NCI-H2029 treated with DMSO at 0.1 percent for 48 hours (cell line): ENCODE measurements at places on chromosomes 3 and 15.
A peak's percentile ranks its signal among the peaks of the same experiment; 100 is the strongest.

- DNase-seq: peak; percentile 31
Measured at GRCh38 chr3:42839616-42840015, 30.4 kb downstream of the ACKR2 start.

DNA sequence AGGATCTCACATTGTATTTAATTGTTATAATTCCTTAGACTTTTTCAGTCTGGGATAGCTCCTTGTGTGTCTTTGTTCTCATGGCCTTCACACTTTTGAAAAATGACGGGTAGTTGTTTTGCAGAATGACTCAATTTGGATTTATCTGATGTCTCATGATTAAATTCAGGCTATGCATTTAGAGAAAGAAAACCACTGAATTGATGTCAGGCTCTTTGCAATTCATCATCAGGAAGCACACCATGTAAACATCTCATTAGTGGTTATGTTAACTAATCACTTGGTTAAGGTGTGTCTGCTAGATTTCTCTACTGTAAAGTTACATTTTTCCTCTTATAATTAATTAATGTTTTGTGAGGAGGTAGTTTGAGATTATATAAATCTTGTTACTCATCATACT is 8.0 kb upstream of the SLC22A13 start:
- no peak for DNase-seq

DNA sequence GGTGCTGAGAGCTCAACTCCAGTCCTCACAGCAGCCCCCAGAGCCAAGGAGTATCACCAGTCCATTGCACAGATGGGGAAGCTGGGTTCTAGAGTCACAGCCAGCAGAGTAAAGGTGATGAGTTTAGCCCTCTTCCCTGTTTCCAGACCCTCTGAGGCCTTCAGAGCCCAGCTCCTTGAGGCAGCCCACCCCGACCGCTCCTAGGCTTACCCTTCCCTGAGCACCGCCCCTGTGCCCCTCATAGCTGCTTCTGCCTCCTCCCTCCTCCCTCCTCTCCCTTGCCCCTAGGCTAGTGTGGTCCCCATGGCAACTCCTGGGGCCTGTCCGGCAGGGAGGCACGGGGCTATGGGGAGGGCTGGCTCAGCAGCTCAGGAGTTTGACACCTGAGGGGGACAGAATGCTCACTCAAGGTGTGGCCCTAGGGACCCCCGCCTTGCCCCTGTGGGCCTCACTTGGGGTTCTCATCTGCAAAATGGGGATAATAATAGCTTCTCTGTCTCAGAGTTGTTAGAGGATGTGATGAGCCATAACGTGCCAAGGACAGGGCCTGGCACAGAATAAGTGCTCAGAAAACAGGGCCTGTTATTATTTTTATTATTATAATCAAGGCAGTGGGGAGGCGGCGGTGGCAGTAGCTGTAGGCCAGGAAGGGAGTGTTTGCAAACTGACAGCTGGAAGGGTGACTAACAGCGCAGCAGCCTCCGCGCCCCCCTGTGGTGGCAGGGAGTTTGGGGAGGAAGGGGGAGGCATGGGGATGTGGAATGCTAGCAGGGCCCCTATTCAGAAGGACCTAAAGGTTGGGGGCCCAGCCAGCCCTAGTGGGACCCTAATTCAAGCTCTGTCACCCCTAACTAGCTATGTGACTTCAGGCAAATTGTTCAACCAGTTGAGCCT is 11.5 kb downstream of the CSK start:
- DNase-seq: no peak

- no peak for DNase-seq
Measured at GRCh38 chr3:74314696-74315095, 299.8 kb downstream of the CNTN3 start.

DNA sequence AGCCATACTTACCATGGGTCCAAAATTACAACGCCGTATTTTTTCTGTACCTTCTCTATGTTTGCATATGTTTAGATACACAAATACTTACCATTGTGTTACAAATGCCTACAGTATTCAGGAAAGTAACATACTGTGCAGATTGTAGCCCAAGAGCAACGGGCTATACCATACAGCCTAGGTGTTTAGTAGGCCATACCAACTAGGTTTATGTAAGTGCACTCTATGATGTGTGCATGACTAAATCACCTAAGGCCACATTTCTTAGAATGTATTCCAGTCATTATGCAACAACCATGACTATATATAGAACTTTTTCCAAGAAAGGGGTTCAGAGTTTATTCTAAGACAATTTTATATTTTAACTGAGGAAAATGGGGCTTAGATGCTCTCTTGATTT is 411.7 kb downstream of the MAGI1 start:
- DNase-seq: no peak

DNA sequence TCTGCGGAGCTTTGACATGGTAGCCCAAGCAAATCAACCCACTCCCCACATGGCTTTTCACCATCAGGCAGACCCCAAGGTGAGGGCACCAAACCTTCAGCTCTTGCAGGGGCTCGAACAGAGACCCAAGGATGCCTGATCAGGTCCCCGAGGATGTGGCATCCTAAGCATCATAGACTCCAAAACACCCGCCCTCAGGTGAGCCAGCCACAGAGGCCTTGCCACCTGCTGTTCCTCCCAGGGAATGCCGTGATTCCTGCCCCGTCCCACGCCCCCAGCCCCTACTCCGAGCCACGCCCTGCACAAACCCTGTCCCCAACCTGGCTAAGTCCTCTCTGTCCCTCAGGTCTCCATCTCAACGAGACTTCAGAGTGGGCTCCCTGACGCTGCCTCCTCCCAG is 34.7 kb upstream of the SLC41A3 start:
- no peak for DNase-seq

- no peak for DNase-seq
Measured at GRCh38 chr3:15932348-15933300, 134.8 kb upstream of the ANKRD28 start.

- DNase-seq: no peak
Measured at GRCh38 chr3:47594792-47595191, 16.1 kb upstream of the CSPG5 start.

DNA sequence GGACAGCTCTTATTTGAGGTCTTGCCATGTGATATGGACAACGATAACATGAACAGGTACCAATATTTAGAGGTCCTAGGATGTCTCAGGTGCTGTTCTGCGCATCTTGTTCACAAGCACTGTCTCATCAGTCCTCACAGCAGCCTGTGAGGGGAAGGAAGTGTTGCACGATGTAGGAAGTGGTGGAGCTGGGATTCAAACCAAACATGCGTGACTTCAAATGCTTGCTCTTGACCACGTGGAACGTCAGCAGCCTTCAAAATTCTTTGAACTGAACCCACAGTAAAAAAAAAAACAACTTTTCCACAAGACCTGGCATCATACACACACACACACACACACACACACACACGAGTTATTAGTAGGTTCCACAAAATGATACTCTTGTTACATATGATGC is 153.4 kb upstream of the SMAD3 start:
- no peak for DNase-seq

DNA sequence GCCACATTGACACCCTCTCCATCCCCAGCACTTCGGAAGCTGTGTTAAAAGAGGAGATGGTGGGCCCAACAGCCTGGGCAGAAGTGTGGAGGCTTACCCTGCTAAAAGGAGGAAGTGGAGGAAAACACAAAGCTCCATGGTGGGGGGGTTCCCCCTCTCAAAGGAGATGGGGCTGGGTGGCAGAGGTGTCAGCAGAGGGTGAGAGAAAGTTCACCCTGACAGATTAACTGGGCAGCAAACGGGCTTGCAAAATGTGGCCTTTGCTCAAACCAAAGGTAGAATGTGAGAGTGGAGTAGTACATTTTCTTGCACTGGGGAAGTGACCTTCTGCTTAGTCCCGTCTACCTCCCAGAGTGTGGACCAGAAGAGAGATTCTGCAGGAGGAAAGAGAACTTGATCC is 44.7 kb downstream of the MYO1E start:
- DNase-seq: no peak

DNA sequence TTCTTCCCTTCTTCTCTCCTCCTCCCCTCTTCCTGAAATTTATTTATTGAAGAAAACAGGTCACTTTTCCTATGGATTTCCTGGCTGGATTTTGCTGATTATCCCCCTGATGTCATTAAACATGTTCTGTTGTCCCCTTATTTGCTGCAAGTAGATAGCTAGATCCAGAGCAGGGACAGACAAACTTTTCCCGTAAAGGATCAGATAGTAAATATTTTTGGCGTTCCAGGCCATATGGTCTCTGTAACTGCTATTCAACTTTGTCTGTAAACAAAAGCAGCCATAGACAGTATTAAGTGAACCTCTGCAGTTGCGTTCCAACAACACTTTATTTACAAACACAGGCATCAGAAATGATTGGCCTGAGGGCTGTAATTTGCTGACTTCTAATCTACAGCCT is 241.3 kb downstream of the NEK10 start:
- no peak for DNase-seq

DNA sequence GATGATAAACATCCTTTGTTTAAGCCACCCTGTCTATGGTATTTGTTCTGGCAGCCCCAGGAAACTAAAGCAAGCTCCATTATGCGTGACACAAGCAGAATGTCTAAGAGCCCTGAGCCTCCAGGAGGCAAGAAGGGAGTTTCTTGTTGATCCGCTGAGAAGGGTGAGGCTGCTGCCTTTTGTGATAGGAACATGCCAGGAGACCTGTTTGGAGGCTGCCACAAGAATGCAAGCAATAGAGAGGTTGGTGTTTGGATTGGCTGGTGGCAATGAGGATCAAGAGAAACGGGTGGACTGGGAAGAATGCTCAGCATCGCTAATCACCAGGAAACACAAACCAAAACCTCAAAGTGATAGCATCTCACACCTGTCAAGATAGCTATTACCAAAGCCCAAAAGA is 104.8 kb downstream of the ASB7 start:
- no peak for DNase-seq

GRCh38 chr3:48187579-48188265 is 495 bp downstream of the CDC25A start:
- no peak for DNase-seq

- no peak for DNase-seq
Measured at GRCh38 chr15:51768018-51768417, 16.6 kb downstream of the TMOD2 start.

DNA sequence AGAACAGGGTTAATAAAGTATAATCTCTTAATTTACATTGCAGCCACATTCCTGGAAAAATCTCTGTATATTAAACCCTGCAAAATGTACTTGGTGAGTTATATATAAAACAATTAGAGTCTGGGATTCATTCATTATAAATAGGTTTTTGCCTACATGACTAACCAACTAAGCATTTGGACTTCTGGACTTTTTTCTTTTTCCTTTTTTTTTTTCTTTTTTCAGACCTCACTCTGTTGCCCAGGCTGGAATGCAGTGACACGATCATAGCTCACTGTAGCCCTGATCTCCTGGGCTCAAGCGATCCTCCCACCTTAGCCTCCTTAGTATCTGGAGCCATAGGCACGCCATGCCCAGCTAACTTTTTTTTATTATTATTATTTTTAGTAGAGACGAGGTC is 4.5 kb downstream of the DNAJC13 start:
- no peak for DNase-seq

GRCh38 chr15:38242055-38242454 is 10.6 kb upstream of the SPRED1 start:
- DNase-seq: no peak

DNA sequence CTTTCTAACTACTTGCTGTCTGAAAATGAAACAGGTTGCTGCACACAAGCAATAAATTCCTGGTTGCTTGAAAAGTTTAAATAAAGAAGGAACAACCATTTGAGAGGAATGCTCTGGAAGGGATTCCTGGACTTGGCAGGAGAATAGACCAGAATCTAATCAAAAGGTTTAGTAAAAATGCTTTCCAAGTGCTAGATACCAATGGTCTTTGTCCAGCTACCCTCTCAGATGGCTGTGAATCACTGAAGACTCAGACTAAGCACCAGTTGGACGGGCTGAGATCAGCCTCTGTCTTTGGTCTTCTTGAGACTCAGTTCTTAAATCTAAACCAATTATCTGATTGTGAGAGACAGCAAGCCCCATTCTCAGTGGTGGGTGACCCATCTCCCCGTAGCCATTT is 27.7 kb upstream of the LPP start:
- no peak for DNase-seq

GRCh38 chr15:53512029-53512428 is 247.4 kb downstream of the WDR72 start:
- DNase-seq: no peak

DNA sequence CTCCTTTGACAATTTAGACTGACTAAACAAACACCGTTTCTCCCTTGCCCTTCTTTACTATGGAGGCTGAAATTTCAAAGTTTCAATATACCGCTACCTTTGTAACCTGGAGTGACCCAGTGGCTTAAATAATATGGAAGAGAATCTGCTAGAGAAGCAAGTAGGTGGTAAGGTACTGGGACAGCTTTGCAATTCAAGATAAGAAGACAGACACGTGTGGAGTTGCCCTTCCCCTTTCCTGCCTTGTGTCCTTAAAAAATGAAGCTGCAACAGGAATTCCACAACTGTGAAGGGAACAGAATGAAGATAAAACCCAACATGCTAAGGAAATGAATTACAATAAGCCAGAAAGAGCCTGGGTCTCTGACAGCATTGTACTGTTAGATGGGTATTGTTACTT is 26.4 kb downstream of the CBLB start:
- no peak for DNase-seq

DNA sequence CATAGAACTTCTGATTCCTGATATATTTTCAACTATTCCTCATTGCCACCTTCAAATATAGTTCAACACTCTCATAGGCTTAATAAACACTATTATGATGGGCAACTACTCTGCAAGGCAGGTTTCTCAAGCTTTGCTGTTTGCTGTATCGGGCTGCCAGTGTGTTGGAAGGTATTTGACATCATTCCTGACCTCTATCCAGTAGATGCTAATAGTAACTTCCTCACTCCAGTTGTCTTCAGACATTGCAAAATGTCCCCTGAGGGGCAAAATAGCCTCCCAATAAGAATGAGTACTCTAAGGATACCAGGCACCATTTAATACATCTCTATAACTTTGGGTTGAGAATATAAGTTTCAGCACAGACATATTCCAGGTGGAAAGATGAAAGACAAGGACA is 147.5 kb upstream of the PFN2 start:
- DNase-seq: no peak

- no peak for DNase-seq
Measured at GRCh38 chr3:12470111-12470510, 14.2 kb upstream of the TSEN2 start.

DNA sequence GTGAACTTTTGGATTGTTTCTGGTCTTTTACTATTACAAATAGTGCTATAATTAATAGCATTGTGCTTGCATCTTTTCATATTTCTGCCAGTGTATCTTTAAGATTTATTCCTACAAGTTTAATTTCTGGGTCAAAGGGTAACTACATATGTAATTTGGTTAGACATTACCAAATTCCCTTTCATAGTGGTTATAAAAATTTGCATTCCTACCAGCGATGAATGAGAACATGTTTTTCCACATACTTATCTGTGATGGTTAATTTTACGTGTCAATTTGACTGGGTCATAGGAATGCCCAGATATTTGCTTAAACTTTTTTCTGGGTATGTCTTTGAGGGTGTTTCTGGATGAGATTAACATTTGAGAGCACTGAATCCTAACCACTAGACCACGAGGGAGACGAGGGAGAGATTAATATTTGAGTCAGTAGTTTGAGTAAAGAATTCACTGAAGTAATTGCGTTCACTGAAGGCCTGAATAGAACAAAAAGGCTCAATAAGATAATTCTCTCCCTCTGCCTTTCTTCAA is 132.3 kb upstream of the NEO1 start:
- DNase-seq: no peak
